ENCODE measurements at places on chromosomes 2 and 18. TPM values are rescaled to one million over a fixed set of nuclear protein-coding genes. Genes with fewer than 3 reads are reported as not detected.

DNA sequence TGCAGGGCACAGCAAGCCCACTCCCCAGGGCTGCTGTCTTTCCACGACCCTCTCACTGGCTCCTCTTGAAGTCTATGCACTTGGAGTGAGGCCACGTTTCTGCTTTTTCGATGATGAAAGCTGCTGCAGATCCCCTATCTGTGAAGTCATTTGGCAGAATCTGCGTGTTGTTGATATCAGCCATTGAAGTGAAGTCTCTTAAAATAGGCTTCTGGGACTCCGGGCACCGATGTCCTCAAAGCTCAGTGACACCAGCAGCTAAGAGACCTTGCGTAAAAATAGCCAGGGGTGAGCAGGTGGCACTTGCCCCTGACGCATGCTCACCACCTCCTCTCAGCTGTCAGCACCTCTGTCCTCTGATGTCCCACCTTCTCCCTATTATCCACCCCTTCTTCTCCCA lies 89.4 kb upstream of the FHL2 start:
- no peaks in the 10 kb centered on the region for H3K4me1 ChIP-seq
- DNase-seq = no peak
- no peaks in the 10 kb centered on the region for H3K27me3 ChIP-seq
- no peak overlapping the region for H3K4me3 ChIP-seq
- H3K36me3 ChIP-seq = no peaks in the 10 kb centered on the region

- no peaks in the 10 kb centered on the region for H3K27me3 ChIP-seq
- no peak overlapping the region for H3K4me3 ChIP-seq
- H3K36me3 ChIP-seq = no peaks in the 10 kb centered on the region
- no peaks in the 10 kb centered on the region for H3K4me1 ChIP-seq
- no peak overlapping the region for H3K27ac ChIP-seq
Measured at GRCh38 chr18:3394648-3395047, 55.3 kb upstream of the TGIF1 start.

DNA sequence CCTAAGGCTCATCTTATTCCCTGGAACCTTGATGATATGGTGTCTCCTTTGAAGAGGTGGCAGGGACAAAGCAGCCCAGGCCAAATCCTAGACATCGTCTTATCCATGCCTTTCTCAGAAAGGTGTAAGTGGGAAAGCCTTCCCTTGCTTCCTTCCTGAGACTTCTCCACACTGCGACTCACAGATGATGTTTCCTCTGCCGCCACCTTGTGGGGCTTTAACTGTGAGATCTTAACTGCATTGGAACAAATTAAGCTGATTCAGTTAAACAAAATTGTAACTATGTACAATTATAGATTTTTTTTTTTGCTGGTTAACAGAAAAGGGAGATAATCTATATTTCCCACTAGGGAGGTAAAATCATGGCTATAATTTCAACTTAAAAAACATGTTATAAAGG lies 10.0 kb upstream of the GCA start:
- no peaks in the 10 kb centered on the region for H3K4me1 ChIP-seq
- no peak overlapping the region for H3K4me3 ChIP-seq
- no peak for DNase-seq
- H3K27ac ChIP-seq = no peak overlapping the region
- H3K36me3 ChIP-seq = no peaks in the 10 kb centered on the region
- H3K27me3 ChIP-seq = no peaks in the 10 kb centered on the region

DNA sequence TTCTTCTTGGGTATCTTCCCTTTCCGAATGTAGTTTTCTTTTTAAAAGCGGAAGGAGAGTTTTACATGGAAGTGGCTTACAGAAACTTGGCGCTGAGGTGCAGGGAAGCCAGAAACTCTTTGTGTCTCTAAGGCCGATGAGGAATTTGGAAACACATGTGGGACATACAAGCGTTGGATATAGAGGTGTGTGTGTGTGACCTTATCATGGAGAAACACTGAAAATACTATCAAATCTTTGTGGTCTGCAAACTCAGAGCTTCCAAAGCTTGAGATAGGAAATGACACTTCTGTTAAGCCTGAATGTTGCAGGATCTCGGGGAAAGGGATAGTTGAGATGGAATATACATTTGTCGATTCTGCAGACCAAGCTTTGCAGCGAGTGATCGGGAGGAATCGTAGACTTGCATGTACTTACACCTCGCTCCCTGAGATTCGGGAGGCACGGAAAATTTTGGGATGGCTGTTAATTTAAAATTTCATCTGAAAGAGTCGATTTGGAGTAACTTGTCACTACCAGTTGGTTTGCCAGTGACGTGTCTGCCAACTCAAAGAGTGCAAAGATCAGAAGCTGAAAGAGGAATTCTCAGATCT lies 1.0 kb downstream of the NAB1 start:
- H3K27me3 ChIP-seq = no peaks in the 10 kb centered on the region
- DNase-seq = no peak
- peak overlapping the region; percentile 96 for H3K4me3 ChIP-seq
- H3K36me3 ChIP-seq = no peaks in the 10 kb centered on the region

- H3K4me3 ChIP-seq = peak overlapping the region; percentile 52
- H3K27ac ChIP-seq = no peak overlapping the region
- H3K36me3 ChIP-seq = no peaks in the 10 kb centered on the region
Measured at GRCh38 chr2:161238560-161239325, 69.5 kb upstream of the PSMD14 start.

DNA sequence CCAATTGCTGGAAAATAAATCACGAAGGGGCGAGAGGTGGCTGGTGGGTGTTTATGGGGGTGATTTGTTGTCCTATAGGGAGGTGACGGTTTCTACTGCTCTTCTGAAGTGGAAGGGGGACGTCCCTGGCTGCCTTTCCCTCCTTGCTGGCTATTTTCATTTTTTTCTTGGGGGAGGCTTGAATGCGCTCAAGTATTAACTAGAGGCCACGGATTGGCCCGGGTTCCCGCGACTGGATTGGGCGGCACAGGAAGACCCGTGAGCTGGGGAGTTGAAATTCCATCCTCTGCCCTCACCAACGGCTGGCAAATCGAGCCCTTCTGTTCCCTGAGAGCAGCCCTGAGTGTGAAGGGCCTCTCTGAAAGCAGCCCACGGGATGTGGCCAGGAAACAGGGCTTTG lies 176.5 kb upstream of the SPRED2 start:
- no peaks in the 10 kb centered on the region for H3K36me3 ChIP-seq
- peaks cover 9% of the 10 kb centered on the region for H3K4me1 ChIP-seq
- no peak overlapping the region for H3K27ac ChIP-seq
- H3K4me3 ChIP-seq = no peak overlapping the region
- peak; percentile 42 for DNase-seq

ACADL gene
- 0.34 TPM for total RNA-seq

MC4R gene
- not detected for total RNA-seq
